Activated CD4-positive, CD25-positive, alpha-beta regulatory T cell treated with anti-CD3 and anti-CD28 coated beads, Interleukin-2, amount 50 U/mL, for 16 hours (primary cell): ENCODE measurements at places on chromosomes 13 and 19.

GRCh38 chr13:33787051-33787591, 30.8 kb upstream of the RFC3 start:
- no peak for DNase-seq

- no peak for DNase-seq
Measured at GRCh38 chr19:35414442-35414841, 33.6 kb upstream of the FFAR2 start.

DNA sequence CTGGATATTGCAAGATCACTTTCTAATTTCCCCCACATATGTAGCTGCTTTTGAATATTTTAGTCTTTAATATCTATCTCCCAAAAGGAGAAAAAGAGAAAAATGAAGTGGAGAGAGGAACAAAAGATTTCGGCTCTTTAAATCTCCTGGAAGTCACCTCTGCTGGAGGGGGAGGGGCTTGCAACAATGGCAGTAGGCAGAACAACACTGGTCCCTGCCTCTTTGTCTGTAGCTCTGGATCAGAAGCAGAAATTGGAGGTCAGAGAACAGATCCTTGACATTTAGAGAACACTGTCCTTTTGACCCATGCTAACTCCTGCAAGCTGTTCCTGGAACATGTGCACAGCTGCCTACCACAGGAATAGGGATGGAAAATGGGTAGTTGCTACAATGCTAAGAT, 86.7 kb upstream of the GPR12 start:
- no peak for DNase-seq

GRCh38 chr19:51127032-51127431, 2.3 kb downstream of the SIGLEC9 start:
- DNase-seq = no peak

DNA sequence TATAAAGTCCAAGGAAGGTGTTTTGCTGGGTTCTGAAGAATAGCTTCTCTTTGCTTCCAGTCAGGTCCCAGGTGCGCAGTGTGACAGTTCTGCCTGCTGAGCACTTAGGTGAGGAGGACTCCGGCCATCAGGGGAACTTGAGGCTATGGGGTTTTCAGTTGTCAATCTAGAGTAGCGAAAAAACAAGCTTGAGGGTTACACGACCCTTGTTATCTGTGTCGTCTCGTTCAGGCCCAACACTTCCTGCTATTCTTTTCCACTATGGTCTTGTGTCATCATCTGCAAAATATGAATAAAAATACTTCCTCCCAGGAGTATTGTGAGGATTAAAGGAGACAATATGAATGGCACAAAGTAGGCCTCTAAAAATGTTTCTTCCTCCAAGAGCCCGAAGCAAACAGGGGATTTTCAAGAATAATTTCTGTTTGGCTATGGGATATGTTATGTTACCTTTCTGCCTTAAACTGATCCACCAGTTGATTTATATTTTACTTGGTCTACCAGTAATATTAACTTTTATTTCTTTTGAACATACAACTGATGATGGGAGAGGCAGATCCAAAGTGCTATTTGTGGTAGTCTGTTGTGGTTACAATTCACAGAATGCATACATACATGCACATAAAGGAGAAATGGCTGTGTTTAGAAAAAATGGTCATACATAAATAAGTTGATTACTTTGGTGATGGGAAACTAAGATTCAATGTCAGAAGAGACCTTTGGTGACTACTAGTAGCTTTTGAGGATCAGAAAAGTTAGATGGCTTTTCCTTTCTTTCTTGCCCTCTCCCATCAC, 40.5 kb upstream of the RCBTB2 start:
- DNase-seq = no peak

GRCh38 chr19:18278521-18279265, 2.7 kb downstream of the JUND start:
- DNase-seq = no peak

DNA sequence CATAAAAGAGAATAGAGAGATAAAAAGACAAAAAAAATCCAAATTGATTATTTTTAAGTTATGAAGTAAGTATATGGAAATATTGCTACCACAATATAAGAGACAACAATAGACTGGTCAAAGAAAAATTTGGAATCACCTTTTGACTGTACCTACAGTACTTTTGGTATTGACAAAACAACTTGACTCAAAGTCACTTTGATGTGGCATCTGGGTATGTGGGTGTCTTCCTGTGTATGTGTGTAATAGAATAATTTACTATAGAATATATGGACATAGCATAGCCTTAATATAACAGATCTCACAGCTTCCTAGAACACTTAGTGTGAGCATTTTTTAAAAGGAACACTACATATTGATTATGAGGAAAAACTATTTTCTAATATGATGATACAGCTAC, 1016.2 kb upstream of the PCDH20 start:
- no peak for DNase-seq

- DNase-seq = no peak
Measured at GRCh38 chr13:92602560-92602959, 624.0 kb upstream of the GPC6 start.

- no peak for DNase-seq
Measured at GRCh38 chr19:18427080-18427742, 8.0 kb downstream of the SSBP4 start.

- DNase-seq = no peak
Measured at GRCh38 chr19:9720541-9720940, 45.6 kb upstream of the ZNF562 start.

GRCh38 chr13:26663791-26664190, 96.8 kb downstream of the GPR12 start:
- no peak for DNase-seq

DNA sequence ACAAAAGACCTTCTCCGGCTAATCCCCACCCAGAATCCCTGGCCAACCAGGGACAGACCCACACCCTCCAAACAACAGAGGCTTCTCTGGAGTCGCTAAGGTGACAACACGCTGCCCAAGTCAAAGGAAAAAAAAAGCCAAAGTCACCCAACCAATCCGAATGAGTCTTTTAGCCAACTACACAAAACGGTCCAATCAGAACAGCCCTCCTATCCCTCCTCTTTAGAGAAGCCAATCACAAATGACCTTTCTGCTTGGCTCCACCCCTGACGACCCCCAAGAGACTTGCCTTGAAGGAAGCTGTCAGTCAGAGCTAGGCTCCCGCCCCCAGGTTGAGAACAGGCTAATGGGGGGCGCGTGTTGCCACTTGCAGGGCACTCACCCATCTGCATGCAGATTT, 6.6 kb upstream of the FBXW9 start:
- DNase-seq = no peak

DNA sequence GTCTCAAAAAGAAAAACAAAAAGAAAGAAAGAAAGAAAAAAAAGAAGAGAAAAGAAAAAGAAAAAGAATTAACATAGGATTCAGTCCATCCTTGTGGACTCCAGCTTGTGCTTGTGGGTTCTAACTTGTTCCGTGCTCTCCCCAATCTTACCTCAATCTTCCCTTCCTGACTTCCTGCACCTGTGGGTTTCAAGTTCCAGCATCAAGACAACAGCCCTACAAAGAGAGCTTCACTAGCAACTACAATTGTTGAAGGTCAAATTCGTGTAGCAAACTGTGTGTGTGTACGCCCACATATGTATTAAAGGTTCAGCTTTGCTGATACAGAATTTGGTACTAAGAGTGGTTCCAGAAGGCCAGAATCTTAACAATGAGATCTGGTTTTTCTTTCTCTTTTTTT, 25.3 kb downstream of the FXYD5 start:
- DNase-seq = no peak

- DNase-seq = no peak
Measured at GRCh38 chr13:26221399-26221720, 754 bp downstream of the RNF6 start.

GRCh38 chr19:5357584-5357983, 17.0 kb upstream of the PTPRS start:
- no peak for DNase-seq

DNA sequence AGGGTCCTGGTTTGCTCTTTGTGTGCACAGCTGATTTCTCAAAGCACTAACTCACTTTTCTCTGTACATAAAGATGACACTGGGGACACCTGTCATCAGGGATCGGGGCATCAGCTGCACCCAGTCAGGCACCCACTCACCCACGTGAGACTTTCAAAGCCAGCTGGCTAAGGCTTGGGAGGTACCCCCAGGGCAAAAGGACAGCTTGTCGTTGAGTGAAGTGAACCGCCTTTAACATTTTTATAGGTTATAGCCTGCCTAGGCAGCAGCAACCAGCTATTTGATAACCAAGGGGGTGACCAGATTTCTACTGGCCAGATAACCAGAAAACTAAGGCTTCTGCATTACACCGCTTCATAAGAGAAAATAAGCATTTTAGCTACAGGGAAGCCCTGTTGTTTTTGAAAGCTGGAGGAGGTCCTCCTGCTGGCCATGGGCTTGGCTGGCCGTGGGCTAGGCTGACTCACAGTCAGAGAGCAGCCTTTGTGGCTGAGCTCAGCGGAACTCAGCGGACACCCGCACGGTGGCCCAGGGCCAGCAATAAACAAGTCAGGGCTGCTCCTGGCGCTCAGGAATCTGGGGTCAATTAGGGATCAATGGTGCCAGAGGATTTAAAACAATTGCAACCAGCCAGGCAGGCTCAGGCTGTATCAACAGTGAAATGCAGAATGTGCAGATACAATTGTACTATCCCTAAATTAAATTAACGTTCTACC, 57.1 kb downstream of the ALOX5AP start:
- no peak for DNase-seq

- DNase-seq = no peak
Measured at GRCh38 chr19:8877854-8878705, 45.9 kb downstream of the MBD3L1 start.

GRCh38 chr13:99614465-99614885, 113.2 kb downstream of the TM9SF2 start:
- DNase-seq = no peak

DNA sequence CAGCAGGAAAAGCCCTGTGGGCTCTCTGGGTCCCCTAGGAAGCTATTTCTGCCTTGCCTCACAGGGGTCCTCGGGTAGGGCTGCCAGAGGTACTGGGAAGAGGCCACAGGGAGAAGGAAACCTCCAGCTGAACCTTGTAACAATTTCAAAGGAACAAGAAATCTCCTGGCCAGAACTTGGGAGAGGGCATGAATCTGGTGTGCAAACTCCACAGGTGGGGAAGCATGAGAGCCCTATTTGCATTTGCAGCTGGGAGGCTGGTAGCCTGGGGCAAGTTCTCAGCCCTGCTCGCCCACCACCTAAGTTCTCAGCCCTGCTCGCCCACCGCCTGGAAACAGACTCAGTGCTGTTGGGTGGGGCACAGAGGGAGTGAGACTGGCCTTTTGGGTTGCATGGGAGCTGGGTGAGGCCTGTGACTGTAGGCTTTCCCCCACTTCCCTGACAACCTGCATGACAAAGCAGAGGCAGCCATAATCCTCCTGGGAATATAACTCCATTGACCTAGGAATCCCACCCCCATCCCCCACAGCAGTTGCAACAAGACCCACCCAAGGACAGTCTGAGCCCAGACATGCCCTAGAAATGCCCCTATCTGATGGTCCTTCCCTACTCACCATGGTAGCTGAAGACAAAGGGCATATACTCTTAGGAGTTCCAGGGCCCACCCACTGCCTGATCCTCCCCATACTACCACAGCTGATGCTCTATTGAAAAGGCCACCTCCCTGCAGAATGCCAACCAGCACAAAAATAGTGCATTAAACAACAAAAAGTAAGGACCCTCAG, 11.7 kb downstream of the UGGT2 start:
- DNase-seq = no peak

DNA sequence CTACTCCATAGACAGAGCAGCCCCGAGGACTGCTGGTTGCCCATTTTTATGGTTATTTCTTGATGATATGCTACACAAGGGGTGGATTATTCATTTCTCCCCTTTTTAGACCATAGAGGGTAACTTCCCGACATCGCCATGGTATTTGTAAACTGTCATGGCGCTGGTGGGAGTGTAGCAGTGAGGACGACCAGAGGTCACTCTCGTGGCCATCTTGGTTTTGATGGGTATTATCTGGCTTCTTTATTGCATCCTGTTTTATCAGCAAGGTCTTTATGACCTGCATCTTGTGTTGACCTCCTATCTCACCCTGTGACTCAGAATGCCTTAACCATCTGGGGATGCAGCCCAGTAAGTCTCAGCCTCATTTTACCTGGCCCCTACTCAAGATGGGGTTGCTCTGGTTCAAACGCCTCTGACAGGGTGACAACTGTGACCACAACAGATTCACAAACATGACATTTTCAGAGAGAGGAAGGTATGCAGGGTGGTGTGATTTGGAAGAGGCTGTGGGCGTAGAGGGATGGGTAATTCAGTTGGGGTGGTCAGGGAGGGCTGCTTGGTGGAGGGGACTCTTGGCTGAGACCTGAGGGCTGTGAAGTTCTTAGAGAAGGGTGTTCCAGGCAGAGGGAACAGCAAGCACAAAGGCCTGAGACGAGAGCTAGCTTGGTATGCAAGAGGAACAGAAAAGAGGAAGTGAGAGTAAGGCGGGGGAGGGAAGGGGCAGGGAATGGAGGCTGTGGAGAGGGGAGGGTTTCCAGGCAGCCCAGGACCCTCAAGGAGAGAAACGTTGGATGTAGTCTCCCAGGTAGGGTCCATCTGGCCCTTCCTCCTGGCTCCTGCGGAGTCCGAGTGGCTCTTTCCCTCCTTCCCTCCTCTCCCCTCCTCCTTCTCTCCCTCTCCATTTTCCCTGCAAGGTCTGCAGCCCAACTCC, 23.5 kb downstream of the FAM187B start:
- DNase-seq = no peak

DNA sequence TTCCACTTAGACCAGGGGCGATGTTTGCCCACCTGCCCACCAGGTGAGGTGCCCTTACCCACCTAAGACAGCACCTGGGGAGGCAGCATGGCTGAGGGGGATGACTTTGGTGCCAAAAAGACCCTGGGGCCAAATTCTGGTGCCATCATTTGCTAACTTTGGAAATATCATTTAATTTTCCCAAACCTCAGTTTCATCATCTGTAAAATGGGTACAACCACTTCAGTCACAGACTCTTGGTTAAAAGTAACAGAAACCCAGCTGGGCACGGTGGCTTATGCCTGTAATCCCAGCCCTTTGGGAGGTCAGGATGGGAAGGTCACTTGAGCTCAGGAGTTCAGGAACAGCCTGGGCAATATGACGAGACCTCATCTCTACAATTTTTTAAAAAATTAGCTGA, 177.8 kb downstream of the USP12 start:
- DNase-seq = no peak

DNA sequence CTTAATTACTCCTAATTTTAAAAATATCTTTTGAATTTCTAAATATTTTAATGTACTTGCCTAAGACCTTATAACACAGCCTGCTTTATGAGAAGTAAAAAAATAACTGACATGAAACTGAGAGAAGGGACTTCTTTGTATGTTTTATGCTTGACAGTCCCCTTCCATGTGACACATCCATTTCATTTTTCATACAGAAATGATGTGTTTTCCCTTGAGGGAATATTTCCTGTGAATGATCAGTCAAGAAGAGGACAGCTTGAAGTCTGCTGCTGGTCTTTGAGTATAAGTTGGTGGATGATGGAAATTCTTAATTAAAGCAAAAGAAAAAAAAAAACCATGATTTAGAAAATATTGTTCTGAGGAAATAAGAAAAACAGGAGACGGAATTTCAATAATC, 230.4 kb upstream of the KLHL1 start:
- no peak for DNase-seq

DNA sequence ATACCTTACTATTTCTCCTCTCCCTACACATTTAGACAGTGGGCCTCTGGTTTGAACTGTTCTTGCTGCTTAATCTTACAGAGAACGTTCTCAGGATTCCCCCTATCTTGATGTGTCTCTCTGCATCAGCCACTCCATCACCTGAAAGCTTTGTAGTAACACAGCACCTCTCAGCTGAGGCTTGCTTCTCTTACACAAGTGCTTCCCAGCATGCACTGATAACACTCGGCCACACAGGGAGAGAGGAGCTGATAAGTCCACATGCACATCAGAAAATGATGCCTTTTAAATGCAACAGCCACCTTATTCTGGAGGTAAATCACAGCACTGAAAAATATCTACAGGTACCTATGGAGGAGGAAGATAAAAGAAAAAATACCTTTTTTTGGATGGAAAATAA, 192.2 kb upstream of the TSHZ3 start:
- no peak for DNase-seq
